ENCODE measurements at places on chromosomes 7 and 10.

- no peak for DNase-seq
Observed at GRCh38 chr10:128912568-128913311, 554.3 kb upstream of the MGMT start.

GRCh38 chr7:51847461-51848134, 531.0 kb upstream of the COBL start:
- no peak for DNase-seq

DNA sequence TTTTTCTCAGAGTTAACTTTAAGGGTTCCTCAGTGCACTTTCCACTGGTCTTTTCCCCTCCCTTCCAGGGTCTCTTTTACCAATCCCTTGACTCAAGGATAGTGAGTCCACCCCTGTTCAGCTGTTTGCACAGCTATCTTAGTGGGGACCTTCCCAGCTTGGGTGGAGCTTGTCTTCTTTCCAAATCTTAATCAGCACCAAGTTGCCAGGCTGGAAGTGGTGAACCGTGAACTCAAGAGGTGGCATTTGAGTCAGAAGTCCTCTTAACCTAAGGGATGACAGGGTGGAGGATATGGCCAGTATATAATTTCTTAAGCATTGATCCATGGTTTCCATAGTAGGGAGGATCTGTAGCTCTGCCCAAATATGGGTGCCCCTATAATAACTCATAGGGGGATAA, 25.0 kb downstream of the MAPK8 start:
- DNase-seq, result no peak

DNA sequence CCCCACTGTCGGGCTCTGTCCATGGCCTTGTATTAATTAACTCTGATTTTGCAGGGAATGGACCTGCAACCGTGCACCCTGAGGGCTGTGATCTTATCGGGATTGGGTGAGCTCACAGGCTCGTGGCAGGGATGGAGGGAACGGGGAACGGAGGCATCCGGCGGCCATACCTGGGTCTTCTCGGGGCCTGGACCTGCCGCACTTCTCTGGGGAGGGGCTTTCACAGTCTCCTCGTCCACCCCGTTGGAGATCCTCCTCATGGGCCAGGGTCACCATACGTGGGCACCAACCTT, 57.5 kb upstream of the SHH start:
- no peak for DNase-seq

DNA sequence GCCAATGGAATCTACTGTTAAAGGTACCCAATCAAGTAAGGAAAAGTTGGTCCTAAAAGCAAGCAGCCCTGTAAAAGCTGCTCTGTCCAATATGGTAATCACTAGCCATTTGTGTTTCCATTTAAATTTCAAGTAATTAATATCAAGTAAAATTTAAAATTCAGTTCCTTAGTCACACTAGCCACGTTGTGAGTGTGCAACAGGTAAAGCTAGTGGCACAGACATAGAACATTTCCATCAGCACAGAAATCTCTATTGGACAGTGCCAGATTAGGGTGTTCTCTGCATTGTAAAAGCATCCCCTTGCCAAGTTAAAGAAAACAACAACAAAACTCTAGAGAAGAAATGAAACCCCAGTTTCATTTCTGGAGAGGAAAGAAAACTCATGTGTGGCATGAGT, 4.4 kb downstream of the CAV1 start:
- no peak for DNase-seq

DNA sequence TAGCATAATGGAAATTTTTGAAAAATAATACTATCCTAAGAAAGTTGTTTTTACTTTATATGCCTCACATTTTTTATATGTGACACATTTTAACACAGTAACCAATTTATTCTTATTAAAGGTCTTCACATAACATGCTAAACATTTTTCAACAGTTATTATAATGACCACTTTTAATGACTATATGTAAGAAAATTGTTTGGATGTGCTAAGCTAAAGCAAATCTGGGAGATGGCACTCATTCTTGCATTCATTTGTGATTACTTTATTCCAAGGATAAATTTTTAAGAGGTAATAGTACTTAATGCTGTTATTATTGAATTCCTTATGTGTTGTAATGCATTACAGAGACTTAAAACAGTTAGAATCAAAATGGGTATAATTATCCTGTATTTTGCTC, 88.1 kb downstream of the ANKIB1 start:
- DNase-seq, result no peak

Measured in effector memory CD8-positive, alpha-beta T cell (primary cell).